M059J (cell line): ENCODE measurements at places on chromosomes 5 and 9. TPM values are rescaled to one million over a fixed set of nuclear protein-coding genes. Genes with fewer than 3 reads are reported as not detected.
A peak's percentile ranks its signal among the peaks of the same experiment; 100 is the strongest.

DNA sequence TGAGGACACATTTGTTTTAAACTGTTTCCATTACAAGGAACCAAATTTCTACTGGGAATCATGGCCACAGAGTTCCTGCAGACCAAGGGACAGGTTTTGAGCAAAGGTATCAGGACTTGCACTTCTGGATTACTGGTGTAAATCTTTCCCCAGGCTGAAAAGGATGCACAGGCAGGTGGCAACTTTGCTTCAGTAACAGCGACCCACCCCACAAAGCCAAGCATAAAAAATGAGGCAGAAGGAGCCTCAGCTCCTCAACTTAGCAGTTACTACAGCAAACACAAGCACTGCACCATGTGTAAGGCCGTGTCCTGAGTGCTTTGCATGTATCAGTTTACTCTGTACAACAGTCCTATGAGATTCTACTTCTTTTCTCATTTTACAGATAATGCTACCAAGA, 251.9 kb downstream of the EBF1 start:
- no peak for DNase-seq

GRCh38 chr5:96049398-96050272, 88.0 kb upstream of the ELL2 start:
- peak; percentile 90 for DNase-seq

DNA sequence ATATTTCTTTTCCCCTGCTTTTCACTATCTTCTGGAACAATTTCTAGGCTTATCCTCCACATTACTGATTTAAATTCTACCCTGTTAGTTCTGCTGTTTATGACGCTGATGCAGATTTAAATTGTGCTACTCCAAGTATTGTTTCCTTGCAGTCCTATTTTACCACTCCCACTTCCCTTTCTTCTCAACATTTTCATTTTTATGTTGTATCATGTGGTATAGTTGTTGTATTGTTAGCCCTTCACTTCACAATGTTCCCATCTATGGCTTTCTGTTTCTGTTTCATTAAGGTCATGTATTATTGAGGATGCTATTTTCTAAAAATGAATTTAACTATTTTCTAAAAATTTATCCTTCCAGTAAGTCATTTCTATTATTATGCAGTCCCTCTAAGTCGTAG, 254.4 kb downstream of the NDUFS4 start:
- no peak for DNase-seq

DNA sequence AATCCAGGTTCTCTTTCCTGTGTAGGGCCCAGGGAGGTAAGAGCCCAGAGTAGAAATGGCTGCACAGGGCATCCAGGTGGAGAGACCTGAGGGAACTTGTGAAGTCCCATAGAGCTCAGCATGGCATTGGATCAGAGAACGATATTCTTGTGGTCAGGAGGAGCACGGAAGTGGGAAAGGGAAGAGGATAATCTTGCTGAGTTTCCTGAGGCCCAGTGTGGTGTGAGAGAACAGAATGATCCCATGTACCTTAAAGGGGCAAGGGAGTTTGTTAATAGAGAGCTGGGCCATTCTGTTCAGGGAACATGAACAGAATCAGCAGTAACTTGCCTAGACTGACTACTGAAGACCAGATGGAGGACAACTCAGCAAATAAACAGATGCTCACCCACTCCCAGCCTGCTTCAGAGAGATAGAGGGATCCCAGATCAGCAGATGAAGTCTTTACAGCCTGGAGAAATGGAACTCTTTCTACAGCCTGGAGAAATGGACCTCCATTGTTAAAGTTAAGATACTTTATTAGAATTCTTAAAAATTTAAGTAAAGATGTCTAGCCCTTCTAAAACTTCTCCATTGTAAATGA, 119.7 kb upstream of the ELL2 start:
- peak; percentile 62 for DNase-seq

DNA sequence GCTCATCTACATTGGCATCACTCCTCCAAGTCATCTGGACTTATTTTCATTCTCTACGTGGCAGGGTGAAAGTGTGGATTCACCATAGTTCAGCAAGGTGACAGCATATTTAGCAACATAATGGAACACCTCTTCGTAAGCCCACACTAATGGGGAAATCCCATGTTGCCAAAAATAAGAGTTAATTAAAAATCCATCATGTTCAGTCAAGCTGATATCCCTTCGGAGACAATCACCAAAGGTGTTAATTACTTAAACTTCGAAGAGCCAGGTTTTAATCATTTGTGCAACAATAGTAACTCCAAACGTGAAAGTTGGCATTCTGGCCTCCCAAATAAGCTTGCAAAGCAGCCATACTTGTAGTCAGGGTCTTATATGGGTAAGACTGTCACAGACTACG, 242.9 kb downstream of the NSG2 start:
- DNase-seq = no peak

DNA sequence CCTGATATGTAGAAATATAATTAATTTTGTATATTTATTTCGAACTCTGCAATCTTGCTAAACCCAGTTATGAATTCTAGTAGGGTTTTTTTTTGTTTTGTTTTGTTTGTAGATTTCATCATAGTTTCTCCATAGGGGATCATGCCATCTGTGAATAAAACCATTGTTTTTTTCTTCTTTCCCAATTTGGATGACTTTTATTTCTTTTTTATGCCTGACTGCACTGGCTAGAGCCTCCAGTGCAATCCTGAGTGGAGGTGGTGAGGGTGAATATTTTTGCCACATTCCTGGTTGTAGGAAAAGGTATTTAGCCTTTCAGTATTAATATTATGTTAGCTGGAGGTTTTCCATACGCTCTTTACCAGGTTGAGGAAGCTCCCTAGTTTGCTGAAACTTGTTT, 70.0 kb upstream of the GFPT2 start:
- no peak for DNase-seq

DNA sequence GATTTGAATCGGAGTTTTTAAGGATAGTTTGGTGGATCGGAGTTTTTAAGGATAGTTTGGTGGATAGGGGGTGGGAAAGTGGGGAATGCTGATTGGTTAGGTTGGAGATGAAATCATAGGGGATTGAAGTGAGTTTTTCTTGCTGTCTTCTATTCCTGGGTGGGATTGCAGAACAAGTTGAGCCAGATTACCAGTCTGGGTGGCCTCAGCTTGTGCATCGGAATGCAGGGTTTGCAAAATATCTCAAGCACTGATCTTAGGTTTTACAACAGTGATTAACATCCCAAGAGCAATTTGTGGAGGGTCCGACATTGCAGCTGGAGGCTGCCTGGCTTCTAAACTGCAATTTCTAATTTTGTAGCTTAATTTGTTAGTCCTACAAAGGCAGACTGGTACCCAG, 23.1 kb upstream of the NXNL2 start:
- no peak for DNase-seq

DNA sequence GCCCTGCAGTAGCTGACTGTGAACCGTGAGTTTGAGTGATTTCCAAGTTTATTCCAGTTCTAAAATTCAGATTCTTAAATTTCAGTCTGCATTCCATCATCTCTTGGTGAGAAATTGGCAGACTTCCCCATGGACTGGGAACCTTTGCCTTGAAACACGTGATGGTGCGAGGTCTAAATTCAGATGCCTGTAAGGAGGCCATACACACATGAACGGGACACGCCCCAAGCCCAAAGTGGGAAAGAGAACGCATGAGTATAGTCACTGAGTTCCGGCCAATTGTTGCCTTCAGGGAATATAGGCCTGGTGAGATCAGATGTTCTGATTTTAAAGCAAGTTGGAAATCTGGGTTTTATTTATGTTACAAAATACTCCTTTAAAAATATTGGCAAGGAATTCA, 1084.4 kb upstream of the WWC1 start:
- peak; percentile 42 for DNase-seq

GRCh38 chr9:89686126-89686525, 81.3 kb downstream of the GADD45G start:
- DNase-seq = no peak

DNA sequence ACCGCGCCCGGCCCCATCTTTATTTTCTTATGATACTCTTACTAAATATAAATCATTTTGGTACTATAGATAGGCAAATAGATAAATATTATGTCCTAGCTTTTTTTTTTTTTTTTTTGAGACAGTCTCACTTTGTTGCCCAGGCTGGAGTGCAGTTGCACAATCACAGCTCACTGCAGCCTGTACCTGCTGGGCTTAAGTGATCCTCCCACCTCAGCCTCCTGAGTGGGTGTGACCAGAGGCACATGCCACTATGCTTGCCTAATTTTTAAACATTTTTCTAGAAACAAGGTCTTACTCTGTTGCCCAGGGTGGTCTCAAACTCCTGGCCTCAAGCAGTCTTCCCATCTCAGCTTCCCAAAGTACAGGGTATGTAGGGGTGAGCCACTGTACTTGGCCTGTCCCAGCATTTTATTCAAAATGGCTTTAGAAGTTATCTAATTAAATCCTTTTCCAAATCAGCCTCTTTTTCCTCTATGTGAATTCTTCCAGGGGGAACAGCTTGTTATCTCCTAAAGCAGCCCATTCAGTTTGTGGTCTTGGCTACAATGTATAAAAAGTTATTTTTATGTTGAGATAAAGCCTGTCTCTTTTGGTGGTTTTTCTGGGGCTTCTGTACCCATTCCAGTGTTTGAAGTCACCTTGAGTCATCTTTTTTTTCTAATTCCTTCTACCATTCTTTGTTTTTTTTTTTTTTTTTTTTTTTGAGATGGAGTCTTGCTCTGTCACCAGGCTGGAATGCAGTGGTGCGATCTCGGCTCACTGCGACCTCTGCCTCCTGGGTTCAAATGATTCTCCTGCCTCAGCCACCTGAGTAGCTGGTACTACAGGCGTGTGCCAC, 12.1 kb downstream of the MELK start:
- peak; percentile 92 for DNase-seq

Gene PCSK1
- total RNA-seq = 1.5 and 3.1 TPM in 2 replicates

Gene PTPA
- total RNA-seq = 106 and 152 TPM in 2 replicates

Gene NANS
- 121 and 135 TPM in 2 replicates for total RNA-seq

Gene TEK
- 0.96 and 2.0 TPM in 2 replicates for total RNA-seq

Gene TPPP
- 0.07 and 0.25 TPM in 2 replicates for total RNA-seq
